Fibroblast of skin of right quadriceps (primary cell): ENCODE measurements at places on chromosomes 5 and 9.
A peak's percentile ranks its signal among the peaks of the same experiment; 100 is the strongest.

GRCh38 chr9:4313144-4313543, 13.3 kb upstream of the GLIS3 start:
- no peak for DNase-seq

GRCh38 chr9:129383019-129383560, 205.0 kb upstream of the IER5L start:
- DNase-seq: no peak

DNA sequence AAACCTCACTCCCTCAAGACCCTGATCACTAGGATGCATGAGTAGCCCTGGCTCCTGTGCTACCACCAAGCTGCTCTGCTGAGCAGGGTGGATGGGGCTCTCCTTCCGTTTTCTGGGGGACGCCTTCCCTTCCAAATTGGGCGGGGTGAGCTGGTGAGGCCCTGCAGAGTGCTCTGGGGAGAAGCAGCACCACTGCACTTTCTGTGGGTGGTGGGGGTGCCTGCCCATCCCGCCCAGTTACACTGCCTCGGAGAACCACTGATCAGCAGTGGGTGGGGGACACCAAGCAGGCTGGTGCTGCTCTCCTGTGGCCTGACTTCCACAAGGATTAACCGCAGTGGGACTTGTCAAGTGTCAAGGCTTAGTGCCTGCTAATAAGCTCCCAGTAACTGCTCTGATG, 19.0 kb downstream of the GFPT2 start:
- no peak for DNase-seq

GRCh38 chr9:1294641-1295258, 244.6 kb downstream of the DMRT2 start:
- no peak for DNase-seq

GRCh38 chr5:180801596-180802324, 846 bp downstream of the MGAT1 start:
- DNase-seq: no peak

DNA sequence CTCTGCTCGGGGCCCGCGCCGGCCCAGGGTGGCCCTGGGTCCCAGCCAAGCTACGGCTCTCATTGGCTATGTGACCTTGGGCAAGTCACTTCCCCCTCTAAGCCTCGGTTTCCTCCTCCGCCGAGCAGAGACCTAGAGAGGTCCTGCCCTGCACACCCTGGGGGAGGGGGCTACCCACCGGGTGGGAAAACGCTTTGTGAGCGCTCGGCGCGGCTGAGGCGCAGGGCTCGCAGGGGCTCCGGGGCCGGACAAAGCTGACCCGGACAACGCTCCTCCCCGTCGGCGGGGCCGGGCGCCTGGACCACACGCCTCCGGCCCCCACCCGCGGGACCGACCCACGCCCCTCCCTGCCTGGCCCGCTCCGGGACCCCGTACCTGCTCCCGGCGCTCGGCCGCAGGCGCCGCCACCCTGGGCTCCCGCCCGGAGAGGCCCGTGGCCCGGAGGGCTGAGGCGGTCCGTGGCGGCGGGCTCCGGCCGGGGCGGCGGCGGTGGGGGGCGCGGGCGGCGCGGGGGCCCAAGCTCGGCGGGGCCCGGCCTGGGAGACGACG, 85.7 kb upstream of the MELK start:
- DNase-seq: no peak

- no peak for DNase-seq
These were observed 53.5 kb upstream of the OTULINL start for GRCh38 chr5:14528115-14528514.

DNA sequence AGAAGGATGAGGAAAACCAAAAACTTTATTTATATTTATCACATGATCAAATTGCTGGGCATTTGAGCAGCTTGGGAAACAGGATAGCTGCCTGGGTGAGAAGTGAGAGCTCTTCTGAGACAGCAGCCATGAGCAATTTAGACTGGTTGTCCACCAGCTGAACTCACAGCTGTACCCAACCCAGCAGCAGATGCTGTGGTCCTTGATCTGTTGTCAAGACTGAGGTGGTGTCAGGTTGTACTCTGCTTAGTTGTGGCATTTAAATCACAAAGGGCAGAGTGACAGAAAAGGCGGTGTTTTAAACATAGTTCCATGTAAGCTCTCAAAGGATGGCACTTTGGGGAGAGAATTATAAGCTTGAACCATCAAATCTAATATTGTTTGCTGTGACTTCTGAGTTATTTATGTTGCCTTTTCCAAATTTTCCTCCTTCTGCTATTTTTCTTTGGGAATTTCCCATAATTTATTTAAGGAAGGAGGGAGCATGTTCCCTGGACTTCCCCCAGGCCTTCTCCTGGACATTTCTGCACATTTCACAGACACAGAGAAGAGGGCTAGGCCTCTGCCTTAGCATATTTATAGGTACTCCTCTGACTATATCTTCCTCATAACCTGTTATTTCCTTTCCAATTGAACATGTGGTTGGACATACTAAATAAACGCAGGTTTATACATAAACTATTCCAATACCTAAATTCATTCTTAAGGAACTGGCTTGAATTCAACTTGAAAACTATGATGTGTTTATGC, 117.7 kb upstream of the FER start:
- no peak for DNase-seq

GRCh38 chr5:73729329-73729728, 103.3 kb downstream of the ARHGEF28 start:
- no peak for DNase-seq

DNA sequence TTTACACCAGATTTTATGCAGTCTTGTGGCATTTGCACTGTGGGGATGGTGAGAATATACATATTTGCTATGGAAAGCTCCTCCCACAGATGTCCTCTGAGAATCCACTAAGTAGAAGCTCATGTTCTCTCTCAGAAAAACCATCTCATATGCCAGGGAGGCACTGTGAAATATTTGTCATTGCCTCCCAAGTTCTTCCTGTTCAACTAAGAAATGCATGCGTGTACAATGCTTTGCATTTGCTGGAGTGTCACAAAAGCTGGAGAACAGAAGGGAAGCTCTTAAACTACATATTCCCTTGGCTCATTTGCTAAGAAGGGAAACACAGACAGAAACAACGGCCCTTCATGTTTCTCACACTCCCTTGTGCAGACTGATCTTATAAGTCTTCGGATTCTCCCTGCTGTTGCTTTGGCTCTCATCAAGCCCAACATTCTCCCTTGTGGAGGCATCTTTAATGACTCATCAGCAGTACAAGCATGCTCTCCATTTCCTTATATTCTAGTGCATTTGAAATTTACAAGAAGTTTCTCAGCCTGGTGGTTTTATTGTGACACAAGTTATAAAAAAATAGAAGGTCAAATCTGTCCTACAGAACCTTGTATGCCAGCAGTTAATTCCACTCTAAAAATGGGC, 220.6 kb downstream of the TRIM36 start:
- peak; percentile 6 for DNase-seq

DNA sequence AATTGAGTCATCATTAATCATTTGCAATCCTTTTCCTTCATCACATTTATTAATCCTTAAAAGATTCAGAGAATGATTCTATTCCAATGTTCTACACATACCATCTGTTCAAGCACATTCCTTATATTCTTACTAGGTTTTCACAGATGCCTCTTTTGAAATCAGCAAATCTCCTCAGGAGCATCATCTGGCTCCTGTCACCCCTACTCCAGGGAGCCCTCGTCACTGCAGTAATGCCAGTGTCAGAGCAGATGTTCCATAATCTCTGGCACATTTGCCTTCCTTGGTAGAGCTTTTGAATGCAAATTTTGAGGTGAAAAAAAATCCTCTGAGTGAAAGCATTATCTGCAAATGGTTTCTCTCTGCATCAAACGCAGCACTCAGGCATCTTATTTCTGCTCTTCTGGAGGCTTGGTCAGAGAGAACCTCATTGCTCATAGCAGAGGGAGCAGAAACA, 7.6 kb upstream of the KCNV2 start:
- no peak for DNase-seq

- DNase-seq: no peak
These were observed at the start of gene FBP2 for GRCh38 chr9:94593459-94594345. Gene FBP2 (minus strand): TSS chr9:94593824. CDS start chr9:94593726, 98 bp downstream.

DNA sequence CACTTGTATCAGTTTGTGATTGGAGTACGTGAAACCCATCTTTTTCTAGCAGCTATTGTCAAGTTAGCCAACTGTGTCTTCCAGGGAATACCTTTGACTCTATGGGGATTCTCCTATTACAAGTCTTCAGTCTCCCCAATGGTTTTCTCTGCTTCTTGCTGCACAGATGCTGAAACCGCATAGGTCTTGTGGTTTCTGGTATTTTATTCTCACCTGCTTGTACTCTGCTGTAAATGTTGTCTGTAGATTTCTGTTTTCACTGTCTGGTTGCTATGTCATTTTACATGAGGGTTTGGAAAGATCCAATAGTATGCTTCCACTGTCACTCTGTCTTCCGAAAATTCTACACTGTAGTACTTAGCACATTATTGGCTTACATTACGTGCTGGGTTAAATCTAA, 1196.9 kb upstream of the C9orf72 start:
- DNase-seq: no peak

- no peak for DNase-seq
These were observed 26.0 kb upstream of the MAST4 start for GRCh38 chr5:66570201-66570600.
